Esophagus muscularis mucosa (tissue), 4 donors: ENCODE measurements at places on chromosomes 13 and 19.

DNA sequence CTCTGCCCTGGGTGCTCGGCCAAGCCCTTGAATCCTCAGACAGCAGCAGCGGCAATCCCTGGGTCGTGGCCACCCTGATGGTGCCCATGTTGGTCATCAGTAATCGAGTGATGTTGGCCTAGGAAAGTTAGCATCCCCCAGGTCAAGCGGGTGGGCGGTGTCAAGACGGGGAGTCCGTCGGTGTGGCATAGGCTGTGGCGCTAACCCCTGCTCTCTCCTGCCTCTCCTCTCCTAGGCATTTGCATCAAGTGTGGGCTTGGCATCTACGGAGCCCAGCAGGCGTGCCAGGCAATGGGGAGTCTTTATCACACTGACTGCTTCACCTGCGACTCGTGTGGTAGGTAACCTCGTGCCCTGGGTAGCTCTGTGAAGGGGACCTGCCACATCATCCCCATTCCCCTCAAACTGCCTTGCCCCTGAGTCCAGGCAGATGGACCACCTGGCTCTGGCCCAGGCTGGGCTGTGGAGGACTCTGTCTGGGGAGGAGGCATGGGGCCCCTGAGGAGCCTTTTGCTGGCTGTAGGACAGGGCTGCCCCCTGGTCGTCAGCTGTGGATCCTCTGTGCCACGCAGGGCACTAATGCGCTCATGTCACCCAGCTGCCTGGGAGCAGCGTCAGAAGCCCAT lies 8.7 kb downstream of the WTIP start:
- peaks cover 15% of the 10 kb centered on the region for H3K4me1 ChIP-seq
- no peak overlapping the region for H3K27ac ChIP-seq
- no peak for DNase-seq
- no peak overlapping the region for H3K4me3 ChIP-seq

GRCh38 chr13:101846249-101846648 lies 393.8 kb downstream of the ITGBL1 start:
- H3K27me3 ChIP-seq, result no peaks in the 10 kb centered on the region
- no peak overlapping the region for H3K4me3 ChIP-seq
- no peaks in the 10 kb centered on the region for H3K36me3 ChIP-seq
- H3K27ac ChIP-seq, result no peak overlapping the region
- DNase-seq, result no peak

DNA sequence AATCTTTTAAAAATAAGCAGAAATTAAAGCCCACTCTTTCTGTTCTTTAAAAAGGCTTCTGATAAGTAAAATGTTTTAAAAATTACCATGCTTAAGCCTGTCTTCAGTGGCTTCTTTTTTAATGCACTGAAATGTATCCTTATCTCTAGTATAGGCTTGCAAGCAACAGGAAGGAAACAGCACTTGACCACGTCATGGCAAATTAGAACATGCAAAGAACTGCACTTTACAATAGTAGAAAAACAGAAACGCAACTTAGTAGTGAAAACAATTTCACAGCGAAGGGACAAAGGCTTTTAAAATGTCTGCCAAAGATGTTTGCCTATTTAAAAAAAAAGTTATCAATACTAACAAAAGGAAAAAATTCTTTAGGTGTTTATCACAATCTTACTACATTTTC lies 36.3 kb downstream of the ELF1 start:
- DNase-seq, result no peak
- peak overlapping the region; percentile 68 for H3K27ac ChIP-seq
- H3K27me3 ChIP-seq, result no peaks in the 10 kb centered on the region
- H3K36me3 ChIP-seq, result no peaks in the 10 kb centered on the region
- peak overlapping the region; percentile 16 for H3K4me3 ChIP-seq

- DNase-seq, result no peak
- no peaks in the 10 kb centered on the region for H3K36me3 ChIP-seq
- H3K4me1 ChIP-seq, result no peaks in the 10 kb centered on the region
Observed at GRCh38 chr19:56732976-56733375, 61.4 kb upstream of the ZNF835 start.

DNA sequence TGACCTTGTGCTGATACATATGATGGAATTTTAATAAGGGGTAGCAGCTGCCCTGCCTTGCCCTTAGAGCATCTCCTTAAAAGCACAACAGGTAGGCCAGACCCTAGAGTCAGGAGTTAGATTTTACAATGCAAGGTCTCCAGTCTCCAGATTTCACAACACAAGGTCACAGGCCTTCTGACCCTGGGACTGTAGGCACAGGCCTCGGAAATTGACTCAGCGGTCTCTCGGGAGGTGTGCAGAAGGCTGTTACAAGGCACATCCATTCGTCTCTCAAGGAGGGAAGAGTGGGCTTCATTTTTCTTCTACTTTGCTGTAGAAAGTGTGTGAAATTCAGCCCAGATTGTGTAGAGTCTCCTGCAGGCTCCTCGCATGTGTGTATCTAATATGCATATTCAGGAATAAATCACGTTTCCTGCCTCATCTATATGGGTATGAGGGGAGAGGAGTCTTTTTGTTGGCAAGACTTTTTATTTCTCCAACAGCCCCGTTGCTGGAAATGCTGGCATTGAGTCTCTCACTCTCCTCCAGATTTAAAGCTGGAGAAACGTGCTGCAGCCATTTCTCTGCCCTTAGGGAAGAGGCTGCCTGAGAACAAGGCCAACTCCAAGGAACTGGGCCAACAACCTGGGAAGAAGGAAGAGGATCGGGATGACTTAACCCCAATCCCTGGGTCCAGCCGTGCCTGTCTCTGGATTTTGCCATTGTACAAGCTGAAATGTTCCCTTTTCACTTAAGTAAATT lies 24.5 kb downstream of the UQCRFS1 start:
- no peak overlapping the region for H3K27ac ChIP-seq
- H3K4me1 ChIP-seq, result no peaks in the 10 kb centered on the region
- H3K27me3 ChIP-seq, result no peaks in the 10 kb centered on the region
- no peak for DNase-seq
- H3K4me3 ChIP-seq, result no peak overlapping the region
- H3K36me3 ChIP-seq, result no peaks in the 10 kb centered on the region

DNA sequence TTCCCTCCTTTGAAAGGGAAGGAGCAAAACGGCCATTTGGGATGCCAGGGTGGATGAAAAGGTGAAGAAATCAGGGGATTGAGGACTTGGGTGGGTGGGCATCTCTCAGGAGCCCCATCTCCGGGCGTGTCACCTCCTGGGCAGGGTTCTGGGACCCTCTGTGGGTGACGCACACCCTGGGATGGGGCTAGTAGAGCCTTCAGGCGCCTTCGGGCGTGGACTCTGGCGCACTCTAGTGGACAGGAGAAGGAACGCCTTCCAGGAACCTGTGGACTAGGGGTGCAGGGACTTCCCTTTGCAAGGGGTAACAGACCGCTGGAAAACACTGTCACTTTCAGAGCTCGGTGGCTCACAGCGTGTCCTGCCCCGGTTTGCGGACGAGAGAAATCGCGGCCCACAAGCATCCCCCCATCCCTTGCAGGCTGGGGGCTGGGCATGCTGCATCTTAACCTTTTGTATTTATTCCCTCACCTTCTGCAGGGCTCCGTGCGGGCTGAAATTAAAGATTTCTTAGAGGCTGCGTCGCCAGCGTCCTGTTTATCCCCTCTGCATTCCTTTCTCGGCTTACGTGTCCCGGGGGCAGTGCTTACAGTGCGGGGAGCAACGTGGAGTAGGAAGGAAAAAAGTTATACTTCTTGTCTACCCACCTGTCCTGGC lies 15.2 kb upstream of the S1PR4 start:
- no peak for DNase-seq
- H3K27me3 ChIP-seq, result no peaks in the 10 kb centered on the region
- no peak overlapping the region for H3K4me3 ChIP-seq
- no peaks in the 10 kb centered on the region for H3K36me3 ChIP-seq
